ENCODE measurements at places on chromosomes 4 and X.
A peak's percentile ranks its signal among the peaks of the same experiment; 100 is the strongest.

DNA sequence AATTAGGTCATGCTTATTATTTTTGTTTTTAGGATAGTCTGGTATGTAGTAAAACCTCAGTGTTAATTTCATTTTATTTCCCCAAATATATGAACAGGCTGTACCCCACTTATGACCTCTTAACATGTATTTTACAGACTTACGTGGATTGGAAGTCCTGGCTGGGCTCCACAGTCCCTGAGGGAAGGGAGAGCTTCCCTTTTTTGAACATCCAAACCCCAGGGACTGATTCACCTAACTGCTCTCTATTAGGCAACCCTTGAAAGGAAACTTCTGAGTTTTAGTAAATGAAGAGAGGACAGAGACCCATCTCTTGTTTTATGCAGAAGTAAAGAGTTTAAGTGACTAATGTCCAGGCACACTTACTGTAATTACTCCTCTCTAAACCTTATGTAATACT, 233.1 kb upstream of the SPRY1 start:
- DNase-seq = no peak

DNA sequence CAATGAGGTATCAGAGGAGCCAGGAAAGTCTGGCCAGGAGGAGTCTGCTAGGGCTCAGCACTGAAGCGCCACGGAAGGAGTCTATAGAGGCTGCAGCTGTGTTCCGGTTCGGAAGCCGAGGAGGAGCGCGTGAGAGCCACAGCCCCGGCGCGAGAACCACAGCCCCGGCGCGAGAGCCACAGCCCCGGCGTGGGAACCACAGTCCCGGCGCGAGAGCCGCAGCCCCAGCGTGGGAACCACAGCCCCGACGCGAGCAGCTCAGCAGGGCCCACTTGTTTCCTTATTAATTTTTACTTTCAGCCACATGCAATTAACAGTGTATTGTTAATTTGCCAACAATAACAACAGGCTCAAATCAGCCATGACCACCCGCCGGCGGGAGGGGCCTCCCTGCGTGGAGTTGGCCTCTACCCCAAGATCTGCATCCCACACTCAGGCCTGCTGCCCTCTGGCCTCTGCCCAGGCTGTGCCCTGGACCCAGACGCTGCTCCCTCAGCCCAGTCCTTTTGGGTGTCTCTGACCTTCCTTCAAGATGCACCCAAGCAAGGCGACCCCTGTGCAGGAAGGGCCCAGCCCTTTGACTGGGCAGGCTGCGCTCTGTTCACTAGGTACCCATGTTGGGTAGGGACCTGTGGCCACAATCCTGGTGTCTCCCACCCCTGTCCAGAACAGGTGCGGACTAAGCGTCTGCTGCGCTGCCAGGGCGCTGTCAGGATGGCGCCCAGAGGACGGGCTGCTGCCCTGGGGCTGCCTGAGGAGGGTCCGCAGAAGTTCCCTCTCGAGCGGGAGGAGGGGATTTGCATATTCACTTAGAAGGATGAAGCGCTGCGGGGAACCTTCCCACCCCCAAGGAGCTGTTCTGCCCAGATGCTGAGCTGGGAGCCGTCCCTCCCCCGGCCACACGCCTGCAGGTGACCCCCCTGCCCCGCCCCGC, 113.8 kb downstream of the ADRA2C start:
- DNase-seq = no peak

GRCh38 chr4:125791896-125792295, 477.1 kb downstream of the FAT4 start:
- DNase-seq = no peak

- peak; percentile 51 for DNase-seq
Observed at GRCh38 chr4:25875281-25875745, 12.5 kb upstream of the SEL1L3 start.

GRCh38 chr4:77308843-77309242, 151.8 kb downstream of the CCNG2 start:
- peak; percentile 41 for DNase-seq

- DNase-seq = no peak
Observed at GRCh38 chrX:42102586-42103282, 179.4 kb upstream of the CASK start.

GRCh38 chrX:13661735-13662288, 8.9 kb downstream of the TCEANC start:
- DNase-seq = no peak

GRCh38 chr4:81130569-81130968, 84.5 kb downstream of the PRKG2 start:
- DNase-seq = no peak

GRCh38 chrX:129445436-129445835, 77.9 kb downstream of the SMARCA1 start:
- no peak for DNase-seq

- no peak for DNase-seq
Observed at GRCh38 chr4:97819294-97819693, 324.0 kb downstream of the STPG2 start.

DNA sequence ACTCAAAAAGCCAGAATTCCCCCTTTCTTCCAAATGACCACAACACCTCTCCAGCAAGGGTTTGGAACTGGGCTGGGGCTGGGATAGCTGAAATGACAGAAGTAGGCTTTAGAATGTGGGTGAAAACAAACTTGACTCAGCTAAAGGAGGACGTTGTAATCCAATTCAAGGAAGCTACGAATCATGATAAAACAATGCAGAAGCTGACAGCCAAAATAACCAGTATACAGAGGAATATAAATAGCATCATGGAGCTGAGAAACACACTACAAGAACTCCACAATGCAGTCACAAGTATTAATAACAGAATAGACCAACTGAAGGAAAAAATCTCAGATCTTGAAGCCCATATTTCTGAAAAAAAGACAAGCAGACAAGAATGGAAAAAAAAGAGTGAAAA, 95.8 kb upstream of the TET2 start:
- DNase-seq = no peak

Measured in GM12865 (cell line).